Fibroblast of pulmonary artery (primary cell): ENCODE measurements at places on chromosomes 1 and 21.

- no peak for DNase-seq
Measured at GRCh38 chr1:186454981-186455380, 5.9 kb downstream of the PDC start.

- DNase-seq: no peak
Measured at GRCh38 chr1:228061411-228062084, 21.0 kb upstream of the ARF1 start.

DNA sequence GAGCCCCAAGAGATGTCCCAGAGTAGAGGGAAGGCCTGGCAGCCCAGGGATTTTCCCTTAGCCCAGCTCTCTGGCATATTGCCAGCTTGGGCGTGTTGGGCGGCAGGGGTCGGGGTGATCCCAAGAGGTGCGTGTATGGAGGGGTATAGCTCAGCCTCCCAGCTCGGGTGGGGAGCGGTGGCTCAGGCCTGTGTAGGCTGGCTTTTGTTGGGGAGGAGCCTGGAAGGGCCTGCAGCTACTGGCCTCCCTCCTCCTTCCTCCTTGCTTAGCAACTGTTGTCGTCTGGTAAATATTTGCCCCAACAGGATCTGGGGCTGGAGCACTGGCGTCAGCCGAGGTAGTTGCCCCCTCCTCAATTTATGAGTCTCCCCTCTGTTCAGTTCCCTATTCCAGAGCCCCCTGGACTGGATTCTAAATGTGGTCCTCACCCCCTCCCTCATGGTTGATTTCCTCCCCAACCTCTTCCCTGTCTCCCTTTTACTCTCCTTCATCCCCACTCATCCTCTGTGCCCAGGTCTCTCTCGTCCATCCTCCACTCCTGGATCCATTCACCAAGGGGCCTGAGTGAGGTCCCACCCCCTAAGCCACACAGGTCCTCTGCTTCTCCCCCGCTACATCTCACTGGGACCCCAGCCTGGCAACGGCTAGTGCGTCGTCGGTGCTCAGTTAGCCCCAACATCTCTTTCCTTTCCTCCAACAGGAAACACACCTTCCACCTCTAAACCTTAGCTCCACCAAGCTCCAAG is 10.3 kb upstream of the LMNA start:
- peak; percentile 94 for DNase-seq

DNA sequence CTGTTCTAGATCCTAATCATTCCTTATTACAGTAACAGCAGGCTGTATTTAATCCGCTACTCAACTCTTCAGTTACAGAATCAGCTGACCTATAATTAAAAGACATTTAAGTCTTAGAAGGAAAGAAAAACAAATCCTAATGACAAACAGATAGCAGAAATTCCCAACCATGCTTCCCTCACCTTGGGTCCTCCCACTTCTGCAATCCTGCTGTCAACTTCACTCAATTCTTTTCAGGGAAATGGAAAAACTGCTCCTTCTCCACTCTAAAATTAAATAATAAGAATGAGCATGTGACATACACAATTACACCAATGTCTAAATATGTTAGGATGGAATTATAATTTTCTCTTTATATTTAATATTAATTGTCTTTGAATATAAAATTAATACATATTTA is 182.6 kb upstream of the LYPLAL1 start:
- DNase-seq: no peak

- DNase-seq: no peak
Measured at GRCh38 chr1:31742462-31743212, 21.5 kb downstream of the ADGRB2 start.

- DNase-seq: no peak
Measured at GRCh38 chr1:109785446-109786111, 21.9 kb upstream of the EPS8L3 start.
